ENCODE measurements at places on chromosomes 5 and 9.

DNA sequence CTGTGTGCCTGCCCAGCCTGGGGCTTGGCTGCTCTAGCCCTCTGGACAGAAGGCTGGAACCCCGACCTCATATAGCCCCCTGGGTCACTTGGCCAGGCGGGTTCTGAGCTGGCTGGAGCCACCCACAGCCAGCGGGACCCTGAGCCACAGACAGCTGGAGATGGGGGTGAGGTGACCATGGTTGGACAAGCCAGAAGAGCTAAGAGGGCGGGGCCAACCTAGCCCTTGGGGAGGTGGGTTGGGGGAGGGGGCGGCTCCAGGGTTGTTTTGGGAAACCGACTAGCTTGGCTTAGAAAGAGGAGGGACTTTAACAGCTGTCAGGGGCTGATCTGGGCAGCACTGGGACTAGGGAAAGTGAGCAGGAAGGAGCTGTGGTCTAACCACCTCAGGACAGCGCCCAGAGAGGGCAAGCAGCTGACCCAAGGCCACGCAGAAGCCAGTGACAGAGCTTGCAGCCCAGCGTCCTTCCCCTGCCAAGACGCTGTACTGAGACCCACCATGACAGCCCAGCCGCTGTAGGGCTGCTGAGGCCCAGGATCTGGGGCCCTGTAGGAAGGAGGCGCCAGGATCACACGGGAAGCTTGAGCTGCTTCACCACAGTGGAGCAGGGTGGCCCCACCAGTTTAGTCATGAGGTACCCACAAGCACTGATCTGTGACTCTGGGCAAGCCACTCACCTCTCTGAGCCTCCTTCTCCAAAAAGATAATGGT, 2.2 kb downstream of the AIF1L start:
- DNase-seq, result no peak

DNA sequence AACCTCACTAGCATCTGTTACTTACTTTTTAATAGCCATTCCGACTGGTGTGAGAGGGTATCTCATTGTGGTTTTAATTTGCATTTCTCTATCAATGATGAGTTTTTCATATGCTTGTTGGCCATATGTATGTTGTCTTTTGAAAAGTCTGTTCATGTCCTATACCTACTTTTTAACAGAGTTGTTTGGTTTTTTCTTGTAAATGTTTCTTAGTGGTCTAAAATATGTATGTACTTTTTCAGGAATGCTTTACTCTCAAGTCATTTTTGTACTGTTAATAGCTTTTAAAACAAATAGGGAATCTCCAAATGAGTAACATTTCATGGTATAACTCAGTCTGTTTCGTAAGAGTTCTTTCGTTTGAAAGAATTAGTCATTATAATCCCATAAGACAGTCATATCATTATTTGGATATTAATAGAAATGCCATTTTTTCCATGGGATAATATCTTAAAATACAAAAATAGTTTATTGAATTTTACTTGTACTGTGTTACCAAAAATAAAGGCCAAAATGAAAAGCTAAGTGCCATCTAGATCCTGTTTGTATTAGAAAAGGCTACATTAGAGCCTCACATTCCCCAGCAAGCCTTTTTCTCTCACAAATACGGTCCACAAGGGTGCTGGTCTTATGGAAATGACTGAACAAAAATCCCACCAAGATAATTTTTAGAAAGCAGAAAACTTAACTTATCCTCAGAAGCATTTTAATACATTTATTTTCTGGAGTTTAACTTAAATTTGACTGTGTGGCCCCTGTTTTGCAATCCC, 247.7 kb downstream of the PJA2 start:
- DNase-seq, result no peak

- no peak for DNase-seq
Observed at GRCh38 chr5:6393596-6394194, 15.3 kb upstream of the MED10 start.

DNA sequence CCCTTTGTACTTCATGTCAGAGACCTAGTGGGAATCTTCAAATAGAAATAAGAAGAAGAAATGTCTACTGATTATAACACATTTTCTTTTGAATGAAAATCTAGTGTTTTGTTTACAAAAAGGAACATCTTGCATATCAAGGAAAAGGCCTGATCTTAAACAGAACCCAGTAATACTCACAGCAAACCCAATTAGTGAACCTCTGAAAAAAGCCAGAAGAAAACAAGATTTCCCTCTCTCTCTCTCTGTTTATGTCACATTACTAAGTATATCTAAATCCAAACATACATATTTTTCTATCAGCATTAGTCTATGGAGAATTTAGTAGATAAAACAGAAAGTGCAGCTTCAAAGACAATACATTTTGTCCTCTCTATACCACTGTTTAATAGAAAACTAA, 457.9 kb downstream of the NR2F1-AS1 start:
- DNase-seq, result no peak

- no peak for DNase-seq
Observed at GRCh38 chr5:2658881-2659470, 92.5 kb downstream of the IRX2 start.

GRCh38 chr9:116137581-116137980, 16.0 kb upstream of the PAPPA start:
- no peak for DNase-seq

DNA sequence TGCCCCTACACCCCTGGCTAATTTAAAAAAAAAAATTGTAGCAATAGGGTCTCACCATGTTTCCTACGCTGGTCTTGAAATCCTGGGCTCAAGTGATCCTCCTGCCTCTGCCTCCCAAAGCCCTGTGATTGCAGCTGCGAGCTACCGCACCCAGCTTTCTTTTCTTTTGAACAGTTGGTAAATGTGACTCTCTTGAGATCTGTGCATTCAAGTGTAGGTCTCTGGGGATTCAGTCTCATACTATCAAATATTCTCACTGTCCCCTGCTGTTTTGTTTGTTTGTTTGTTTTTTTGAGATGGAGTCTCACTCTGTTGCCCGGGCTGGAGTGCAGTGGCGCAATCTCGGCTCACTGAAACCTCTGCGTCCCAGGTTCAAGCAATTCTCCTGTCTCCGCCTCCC, 42.3 kb upstream of the CXXC5 start:
- no peak for DNase-seq

DNA sequence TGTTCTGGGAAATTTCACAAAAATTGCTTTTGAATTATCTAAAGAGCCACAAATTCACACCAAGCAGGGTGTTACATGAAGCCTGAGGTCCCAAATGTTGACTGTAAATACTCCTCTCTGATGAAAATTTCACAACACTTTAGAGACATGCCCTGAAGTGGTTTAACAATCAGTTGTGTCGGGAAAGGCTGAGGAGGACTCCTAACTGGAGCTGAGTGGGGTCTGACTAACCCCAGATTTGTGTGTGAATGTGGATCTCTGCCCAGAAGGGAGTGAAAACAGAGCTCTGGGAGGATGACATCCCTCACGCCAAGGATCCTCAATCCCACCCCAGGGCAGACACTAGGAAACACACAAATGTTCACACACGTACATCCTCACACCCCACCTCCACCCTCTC, 31.1 kb upstream of the GRXCR2 start:
- no peak for DNase-seq

- no peak for DNase-seq
Observed at GRCh38 chr5:76709762-76710161, 6.2 kb upstream of the F2R start.

DNA sequence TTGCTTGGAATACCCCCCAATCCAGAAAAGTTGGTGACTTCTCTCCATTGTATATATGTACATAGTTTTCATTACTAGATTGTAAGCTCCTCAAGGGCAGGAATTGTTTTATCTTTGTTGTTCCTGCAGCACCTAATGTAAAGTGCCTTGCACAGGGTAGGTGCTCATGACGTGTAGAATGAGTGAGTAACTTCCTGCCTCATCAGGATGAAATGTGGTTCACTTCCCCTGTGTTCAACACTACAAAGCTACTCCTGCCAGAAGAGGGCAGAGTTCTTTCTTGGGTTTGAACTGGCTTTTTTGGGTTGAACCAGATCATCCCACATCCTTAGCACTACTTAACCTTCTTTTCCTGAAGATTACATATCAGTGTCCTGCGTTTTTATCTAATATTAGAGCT, 23.9 kb downstream of the GTF3C4 start:
- DNase-seq, result no peak

GRCh38 chr9:68728731-68729130, 23.7 kb downstream of the PIP5K1B start:
- DNase-seq, result no peak

DNA sequence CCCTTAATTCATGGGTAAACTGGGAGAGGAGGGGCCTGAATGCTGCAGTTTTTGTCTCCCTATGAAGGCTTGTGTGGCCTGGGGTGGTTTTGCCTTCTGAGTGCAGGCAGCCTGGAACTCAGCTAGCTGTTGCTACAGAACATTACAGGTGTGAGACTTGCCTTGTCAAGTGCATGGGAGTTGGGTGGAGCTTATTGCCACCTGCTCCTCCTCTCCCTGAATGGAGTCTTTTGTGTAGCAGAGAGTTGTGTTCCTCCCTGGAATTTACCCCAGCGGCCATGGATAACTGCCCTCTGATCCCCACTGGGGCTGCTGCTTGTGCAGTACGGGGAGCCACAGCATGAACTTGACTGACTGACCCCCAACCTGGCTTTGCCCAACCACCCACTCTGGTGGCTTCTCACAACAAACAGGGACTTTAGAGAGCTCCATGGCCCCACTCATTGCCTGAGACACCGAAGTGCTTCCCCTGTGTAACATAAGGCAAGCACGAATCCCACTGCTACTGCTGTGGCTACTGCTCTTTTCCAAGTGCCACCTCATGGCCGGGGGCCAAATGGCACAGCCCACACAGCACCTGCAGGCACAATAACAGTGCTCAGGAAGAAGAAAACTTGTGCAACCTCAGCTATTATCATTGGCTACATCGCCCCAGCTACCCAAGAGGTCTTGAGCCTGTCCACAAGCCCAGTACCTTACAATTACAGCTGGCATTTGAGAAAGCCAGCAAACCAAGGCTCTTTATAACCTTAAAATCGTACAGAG, 942.9 kb downstream of the CDH18 start:
- no peak for DNase-seq

- no peak for DNase-seq
Observed at GRCh38 chr5:86748538-86749105, 130.9 kb downstream of the COX7C start.

DNA sequence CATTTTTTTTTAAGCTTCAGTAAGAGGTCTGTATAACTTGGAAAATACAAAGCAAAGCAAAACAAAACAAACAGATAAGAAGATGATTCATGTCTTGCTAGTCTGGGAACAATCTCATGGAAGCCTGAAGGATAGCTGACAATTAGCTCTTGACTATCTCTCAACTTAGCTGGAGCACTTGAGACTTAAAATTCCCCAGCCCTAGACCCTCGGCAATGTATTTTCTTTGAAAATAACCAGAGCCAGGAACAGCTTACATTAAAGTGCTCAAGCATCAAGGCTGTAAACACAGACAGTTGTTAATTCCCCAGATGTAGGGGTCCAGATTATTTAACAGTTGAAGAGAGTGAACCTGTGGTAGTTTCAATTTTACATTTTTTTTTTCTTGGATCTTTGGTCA, 82.9 kb downstream of the TMEM252 start:
- no peak for DNase-seq

DNA sequence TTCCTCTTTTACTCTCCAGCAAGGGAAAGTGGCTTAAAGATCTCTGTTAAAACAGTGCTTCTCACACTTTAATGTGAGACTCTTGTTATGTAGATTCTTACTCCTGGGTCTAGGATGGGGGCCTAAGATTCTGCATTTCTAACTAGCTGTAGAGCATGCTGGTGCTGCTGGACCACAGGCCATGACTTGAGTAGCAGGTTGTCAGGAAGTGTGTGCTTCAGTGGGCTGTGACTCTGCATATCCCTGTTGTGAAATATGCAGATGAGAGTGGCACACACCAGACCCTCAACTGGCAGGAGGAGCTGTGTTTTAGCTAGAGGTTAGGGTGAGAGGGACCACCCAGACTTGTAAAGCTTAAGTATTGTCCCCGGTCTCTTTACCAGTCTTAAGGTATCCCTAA, 191.1 kb upstream of the DMRT1 start:
- DNase-seq, result no peak

DNA sequence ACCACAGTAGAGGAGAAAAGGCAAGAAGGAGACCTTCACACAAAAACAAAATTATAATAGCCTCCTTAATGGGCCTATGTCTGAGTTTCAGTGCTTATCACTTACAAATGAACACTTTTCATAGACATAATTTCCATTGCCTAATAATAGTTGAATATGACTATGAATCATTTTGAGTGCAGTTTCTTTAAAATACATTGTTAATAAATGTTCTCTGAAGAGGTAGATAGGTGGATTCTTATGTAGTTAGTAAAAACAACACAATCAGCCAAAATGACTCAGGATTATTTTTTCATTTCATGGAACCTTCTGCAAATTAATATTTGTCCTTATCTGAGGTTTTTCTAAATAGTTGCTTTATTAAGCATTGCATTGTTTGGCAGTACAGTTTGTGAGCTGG, 45.6 kb downstream of the DAPK1 start:
- no peak for DNase-seq
